ENCODE measurements at places on chromosomes 5 and 9. TPM values are rescaled to one million over a fixed set of nuclear protein-coding genes. Genes with fewer than 3 reads are reported as not detected.

RAI14 gene
- total RNA-seq: 65.4 TPM

ITK gene
- 0.15 TPM for total RNA-seq

TNC gene
- 69.1 TPM for total RNA-seq

SH3TC2 gene
- total RNA-seq: 0.07 TPM

MYMK gene
- not detected for total RNA-seq

LHX6 gene
- total RNA-seq: 5.2 TPM

GADD45G gene
- total RNA-seq: 3.7 TPM

CCIN gene
- 0.17 TPM for total RNA-seq

AQP7 gene
- not detected for total RNA-seq

GRXCR2 gene
- total RNA-seq: not detected

TCF7 gene
- 2.4 TPM for total RNA-seq

LCN9 gene
- 0.44 TPM for total RNA-seq

AGXT2 gene
- not detected for total RNA-seq

- peak; percentile 39 for DNase-seq
Observed at GRCh38 chr9:109652971-109653370, 127.0 kb upstream of the PALM2AKAP2 start.

- no peak for DNase-seq
Observed at GRCh38 chr5:66830636-66831035, 234.4 kb downstream of the MAST4 start.

- DNase-seq: no peak
Observed at GRCh38 chr5:155783791-155784190, 543.2 kb upstream of the SGCD start.

DNA sequence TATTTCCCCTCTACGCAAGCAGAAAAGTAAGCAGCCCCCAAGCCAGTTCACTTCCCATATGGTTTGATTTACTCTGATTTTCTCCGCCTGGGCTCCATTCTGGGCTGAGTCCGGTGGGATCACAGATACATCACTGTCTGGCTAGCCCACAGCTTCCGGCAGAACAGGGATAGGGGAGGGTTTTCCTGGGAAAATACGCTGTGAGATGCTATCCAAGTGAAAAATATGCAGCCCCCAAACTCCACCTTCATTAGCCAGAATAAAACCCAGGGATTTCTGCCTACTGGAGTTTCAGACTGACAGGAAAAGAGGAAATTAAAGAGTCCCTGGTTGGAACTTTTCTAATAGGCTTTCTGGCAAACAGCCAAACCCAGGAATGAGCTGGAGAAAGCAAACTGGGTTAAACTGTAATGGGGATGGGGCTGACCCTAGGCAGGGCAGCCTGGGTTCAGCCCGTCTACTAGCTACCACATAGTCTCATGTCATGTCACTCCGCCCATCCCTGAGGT lies 16.9 kb upstream of the NIPAL4 start:
- no peak for DNase-seq

- no peak for DNase-seq
Observed at GRCh38 chr5:40078898-40079575, 600.7 kb upstream of the PTGER4 start.

DNA sequence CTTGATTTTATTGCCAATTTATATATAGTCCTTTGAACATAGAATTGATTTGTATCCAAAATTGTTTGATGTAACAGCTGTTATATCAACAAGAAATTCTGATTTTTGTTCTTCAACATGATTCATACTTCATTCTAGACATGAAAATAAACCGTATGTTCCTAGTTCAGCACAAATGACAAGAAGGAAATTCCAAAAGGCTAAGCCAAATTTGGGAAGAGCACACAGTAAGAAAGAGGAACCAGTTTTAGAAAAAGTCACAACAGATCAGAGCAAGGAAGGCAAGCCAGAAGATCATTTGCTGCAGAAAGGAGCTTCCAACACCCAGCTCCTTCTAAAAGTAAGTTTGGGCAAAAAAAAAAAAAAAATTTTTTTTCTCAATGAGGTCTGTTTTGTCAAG lies 65.0 kb upstream of the MCCC2 start:
- no peak for DNase-seq

- no peak for DNase-seq
Observed at GRCh38 chr5:14776602-14777001, 95.0 kb downstream of the ANKH start.

GRCh38 chr9:129776938-129777768 lies 24.3 kb upstream of the PTGES start:
- peak; percentile 67 for DNase-seq

DNA sequence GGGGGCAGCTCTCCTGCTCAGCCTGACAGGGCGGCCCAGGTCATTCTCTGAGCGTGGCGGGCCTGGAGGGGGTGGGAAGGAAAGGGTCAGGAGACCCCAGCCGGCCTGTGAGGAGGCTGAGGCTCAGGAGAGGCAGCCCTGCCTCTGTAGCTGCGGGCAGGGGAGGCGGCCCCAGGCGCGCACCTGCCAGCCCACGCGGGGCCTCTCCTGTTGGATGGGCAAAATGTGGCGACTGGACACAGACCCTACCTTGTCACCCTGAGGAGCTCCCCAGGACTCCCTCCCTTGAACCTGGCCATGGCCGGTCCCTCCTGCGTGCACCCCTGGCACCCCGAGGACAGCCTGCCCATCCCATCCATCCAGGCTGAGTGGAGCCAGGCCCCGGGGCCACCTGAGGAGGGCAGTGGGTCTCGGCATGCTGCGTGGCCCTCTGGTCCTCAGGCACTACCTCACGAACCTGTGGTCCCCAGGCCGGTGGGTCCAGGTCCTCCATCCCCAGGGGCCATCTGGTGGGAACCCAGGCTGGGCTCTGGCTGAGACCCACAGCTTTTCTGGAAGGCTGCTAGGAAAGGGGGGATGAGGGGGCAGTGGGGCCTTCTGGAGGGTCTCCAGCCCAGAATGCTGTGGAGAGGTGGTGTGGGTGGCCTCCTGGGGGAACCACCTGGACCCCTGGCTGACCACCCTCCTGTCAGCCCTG lies 15.1 kb upstream of the NRARP start:
- peak; percentile 78 for DNase-seq

GRCh38 chr5:155021842-155022241 lies 8.3 kb downstream of the KIF4B start:
- no peak for DNase-seq

DNA sequence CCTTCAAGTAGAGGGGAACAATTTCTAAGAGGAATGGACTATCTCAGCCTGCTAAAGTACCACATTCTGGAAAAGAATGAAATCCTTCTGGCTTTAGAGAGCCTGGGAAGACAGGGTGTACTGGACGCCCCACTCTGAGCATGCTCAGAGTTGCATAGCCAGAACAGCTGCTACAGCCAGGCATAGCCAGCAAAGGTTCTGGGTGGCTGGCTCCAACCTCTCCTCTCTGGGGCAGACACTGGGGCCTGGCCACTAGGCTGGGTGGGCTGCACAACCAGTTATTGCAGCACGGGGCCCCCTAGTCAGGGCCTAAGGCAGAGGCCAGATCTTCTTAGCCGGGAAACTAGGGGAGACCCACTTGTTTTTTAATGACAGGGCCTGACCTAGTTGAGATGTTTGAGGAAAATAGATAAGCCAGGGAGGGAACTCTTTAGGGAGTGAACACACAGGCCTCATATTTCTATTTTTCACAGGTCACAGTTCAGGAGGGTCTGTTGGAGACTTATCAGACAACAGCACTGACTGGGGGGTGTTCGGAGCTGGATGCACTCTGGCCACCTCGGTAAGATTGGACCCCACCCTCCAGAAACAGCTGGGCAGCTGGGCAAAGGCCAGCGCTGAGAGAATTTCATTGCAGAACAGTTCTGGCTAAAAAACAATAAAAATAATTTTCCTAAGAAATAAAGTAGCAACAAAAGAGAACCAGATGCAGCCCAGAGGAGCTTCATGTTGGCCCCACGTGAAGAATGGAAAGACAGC lies 142.9 kb downstream of the LPAR1 start:
- DNase-seq: no peak

- DNase-seq: no peak
Observed at GRCh38 chr5:179221877-179222220, 123.4 kb downstream of the ADAMTS2 start.

- no peak for DNase-seq
Observed at GRCh38 chr5:173743641-173744343, 127.3 kb upstream of the BOD1 start.

GRCh38 chr5:147558826-147559225 lies 49.0 kb upstream of the DPYSL3 start:
- peak; percentile 56 for DNase-seq

GRCh38 chr5:60851626-60852025 lies 7.6 kb upstream of the ELOVL7 start:
- no peak for DNase-seq

- DNase-seq: no peak
Observed at GRCh38 chr5:73946919-73947602, 321.1 kb downstream of the ARHGEF28 start.

- DNase-seq: no peak
Observed at GRCh38 chr9:115764645-115765044, 388.9 kb upstream of the PAPPA start.

DNA sequence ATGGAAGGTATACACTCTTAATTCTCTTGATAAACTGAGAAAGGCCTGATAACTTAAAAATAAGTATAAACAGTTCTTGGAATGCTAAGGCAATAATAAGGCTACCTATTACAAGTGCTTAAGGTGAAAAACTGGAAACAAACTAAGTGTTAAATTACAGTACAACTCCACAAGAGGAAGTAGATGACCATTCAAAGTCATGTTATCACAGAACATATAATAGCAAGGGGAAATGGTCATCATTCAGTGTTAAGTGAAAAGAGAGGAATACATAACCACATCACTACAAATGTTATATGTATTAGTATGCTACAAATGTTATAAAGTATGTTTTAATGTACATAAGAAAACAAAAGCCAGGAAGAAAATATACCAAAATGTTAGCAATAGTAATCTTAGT lies 135.9 kb downstream of the CCDC192 start:
- no peak for DNase-seq

DNA sequence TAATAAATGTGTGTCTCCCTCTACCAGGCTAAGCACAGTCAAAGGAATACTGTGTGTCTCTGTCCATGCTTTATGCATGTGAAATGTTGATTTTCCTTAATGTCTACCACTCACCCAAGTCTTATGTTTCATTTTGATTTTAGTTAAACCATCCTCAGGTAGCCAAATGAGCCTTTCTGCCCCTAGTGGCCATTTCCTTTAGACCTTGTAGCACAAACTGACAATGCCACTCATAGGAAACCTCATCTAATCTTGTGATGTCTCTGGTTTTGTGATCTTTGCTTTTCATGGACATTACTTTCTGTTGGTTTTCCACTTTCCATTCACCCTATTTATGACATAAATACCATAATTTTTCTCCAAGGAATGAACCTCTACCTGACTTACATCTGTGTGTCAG lies 820.8 kb downstream of the MAT2B start:
- DNase-seq: no peak

- no peak for DNase-seq
Observed at GRCh38 chr9:32574858-32575257, 1.9 kb upstream of the NDUFB6 start.

- DNase-seq: no peak
Observed at GRCh38 chr9:137412431-137412830, 10.5 kb downstream of the EXD3 start.

DNA sequence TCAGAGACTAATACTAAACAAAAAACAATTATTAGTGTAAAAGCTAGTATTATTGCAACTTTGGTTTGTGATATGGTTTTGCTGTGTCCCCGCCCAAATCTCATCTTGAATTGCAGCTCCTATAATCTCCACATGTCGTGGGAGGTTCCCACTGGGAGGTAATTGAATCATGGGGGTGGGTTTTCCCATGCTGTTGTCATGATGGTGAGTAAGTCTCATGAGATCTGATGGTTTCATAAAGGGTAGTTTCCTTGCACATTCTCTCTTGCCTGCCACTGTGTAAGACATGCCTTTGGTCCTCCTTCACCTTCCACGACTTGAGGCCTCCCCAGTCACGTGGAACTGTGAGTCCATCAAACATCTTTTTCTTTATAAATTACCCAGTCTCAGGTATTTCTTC lies 325.9 kb upstream of the DAB2 start:
- DNase-seq: no peak

DNA sequence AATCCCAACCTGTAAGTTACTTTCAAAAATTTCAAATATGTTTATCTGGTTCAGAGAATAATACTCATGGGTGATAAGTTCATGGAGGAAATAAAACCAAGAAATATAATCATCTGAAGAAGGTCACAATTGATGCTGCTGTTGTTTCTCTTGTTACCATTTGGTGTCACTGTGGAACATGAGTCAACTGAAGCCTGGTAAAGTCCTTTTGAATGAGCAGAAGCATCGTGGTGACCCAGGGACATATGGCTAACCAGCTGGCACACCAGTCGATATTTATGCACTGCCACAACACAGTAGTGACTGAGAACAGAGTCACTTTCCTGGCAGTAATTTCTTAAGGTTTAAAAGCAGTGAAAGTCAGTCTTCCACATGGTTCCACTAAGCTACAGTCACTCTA lies 612.9 kb upstream of the TLE4 start:
- DNase-seq: no peak

DNA sequence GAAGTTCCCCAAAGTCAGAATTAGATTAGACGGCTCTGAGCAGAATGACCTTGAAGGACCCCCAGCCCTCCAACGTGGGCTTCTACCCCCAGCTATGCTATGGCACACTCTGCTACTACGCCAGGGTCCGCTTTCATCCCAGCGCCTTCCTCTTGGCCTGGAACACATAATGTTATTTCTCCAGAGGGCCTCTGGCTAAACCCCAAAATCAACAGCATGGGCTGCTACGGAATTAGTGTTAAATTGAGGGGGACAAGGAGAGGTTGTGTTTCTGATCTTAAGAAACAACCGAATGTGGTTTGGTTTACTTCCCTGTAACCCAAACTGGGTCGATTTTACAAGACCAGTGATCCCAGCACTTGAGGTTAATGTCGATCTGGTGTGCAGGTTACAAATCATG lies 97.1 kb downstream of the ZNF618 start:
- DNase-seq: no peak

DNA sequence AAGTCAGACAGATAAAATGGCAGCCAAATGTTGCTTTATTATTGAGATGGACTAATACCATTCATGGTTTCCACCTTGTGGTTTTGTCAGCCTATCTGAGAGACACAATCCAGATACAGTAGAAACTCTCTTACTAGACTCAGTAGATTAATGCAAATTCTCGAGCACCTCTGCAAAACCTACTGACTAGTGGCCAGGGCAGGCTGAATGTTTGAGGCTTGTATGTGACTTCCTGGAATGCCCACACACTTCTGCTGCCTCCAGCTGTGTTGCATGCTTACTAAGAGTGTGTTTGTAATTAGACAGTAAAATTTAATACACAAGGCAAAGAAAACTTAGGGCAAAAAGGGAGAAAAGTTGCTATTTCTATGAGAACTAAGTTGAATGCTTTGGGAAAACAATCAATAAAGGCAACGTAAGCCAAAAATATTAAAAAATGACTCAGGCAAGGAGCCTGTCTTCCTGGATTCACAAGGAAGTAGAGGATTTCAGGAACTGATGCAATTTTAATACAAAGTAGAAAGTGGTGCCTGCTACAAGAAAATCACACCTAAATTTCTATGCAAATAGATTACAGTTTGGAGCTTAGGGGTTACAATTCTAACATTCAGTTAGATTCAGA lies 30.2 kb upstream of the CCNG1 start:
- DNase-seq: no peak

DNA sequence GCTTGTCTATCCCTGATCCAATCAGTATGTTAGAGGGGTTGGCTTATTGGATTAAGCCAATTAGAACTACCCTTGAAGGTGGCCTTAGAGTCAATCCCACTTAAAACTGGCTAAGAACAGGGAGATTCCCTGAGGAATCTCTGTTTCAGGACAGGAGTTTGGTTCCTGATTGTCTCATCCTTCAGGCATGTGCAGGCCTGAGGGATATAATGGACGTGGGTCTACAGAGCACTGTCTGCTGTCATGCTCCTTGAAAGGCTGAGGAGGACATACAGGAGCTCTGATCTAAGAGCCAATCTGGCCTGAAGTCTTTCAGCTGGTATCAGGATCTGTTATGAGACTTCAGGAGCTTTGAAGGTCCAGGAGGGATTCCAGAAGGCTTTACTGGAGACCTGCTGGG lies 36.2 kb upstream of the PRXL2C start:
- no peak for DNase-seq
